Epithelial cell of prostate (primary cell): ENCODE measurements at places on chromosomes 6 and 20.

- no peak for DNase-seq
Observed at GRCh38 chr6:169445661-169446581, 192.3 kb upstream of the THBS2 start.

- no peak for DNase-seq
Observed at GRCh38 chr20:62342910-62343309, 24.2 kb downstream of the LAMA5 start.

DNA sequence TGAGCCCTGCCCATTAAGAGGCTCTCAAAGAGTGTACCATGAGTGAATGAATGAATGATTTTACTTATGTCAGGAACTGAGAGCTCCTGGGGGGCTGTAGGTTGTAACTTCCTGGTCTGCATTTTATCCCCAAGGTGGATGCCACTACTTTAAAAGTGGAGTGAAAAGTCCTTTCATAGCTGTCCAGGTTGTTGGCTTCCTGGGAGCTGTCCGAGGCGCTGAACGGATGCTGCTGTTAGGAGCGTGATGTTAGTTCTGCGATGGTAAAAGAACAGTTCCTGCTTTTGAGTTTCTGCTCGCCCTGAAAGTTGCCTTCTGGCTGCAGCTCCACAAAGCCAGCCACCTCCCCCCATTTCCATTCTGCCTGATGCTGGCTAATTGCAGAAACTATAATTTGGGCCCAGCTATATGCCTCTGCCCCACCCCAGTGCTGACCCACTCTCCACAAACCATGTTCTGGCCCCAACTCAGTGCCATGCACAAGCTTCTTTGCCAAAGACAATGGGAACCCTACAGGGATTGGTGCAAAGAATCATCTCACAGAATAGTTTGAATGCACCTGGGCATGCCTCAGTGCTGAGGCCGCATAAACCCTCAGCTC, 330.9 kb upstream of the CDH4 start:
- DNase-seq = no peak

DNA sequence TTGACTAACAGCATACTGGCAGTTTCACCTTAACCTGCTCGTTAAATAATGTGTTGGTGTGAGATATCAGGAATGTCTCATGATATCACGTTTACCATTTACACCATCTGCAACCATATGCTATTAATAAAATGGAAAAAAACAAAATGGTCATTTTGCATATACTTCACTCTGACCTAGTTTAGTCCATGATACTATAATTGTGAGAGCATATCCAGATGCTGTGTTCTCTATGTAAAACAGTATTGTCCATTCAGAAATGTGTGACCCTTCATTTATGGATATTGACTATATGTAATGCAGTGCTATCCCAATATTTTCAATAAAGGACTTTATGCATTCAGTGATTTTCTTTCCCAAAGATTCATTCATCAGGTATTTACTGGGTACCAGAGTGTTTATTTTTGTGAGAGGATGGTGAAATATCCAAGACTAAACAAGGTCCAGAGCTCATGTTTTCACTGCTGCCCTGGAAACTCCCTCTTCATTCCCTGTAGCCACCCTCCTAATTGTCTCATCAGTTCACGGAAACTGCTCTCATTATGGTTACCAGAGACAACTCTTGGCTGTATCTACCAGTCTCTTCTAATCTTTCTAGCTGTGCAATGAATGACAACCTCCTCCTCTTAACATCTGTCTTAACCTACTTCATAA, 25.7 kb upstream of the HINT3 start:
- DNase-seq = no peak

GRCh38 chr20:38892091-38892981, 33.9 kb upstream of the FAM83D start:
- no peak for DNase-seq

GRCh38 chr20:47708140-47708807, 77.0 kb downstream of the SULF2 start:
- DNase-seq = no peak

- no peak for DNase-seq
Observed at GRCh38 chr20:5100684-5101347, 18.9 kb downstream of the PCNA start.

GRCh38 chr6:143260857-143261256, 189.6 kb downstream of the ADAT2 start:
- peak; percentile 18 for DNase-seq

GRCh38 chr6:169188475-169188874, 65.2 kb downstream of the THBS2 start:
- peak; percentile 31 for DNase-seq

DNA sequence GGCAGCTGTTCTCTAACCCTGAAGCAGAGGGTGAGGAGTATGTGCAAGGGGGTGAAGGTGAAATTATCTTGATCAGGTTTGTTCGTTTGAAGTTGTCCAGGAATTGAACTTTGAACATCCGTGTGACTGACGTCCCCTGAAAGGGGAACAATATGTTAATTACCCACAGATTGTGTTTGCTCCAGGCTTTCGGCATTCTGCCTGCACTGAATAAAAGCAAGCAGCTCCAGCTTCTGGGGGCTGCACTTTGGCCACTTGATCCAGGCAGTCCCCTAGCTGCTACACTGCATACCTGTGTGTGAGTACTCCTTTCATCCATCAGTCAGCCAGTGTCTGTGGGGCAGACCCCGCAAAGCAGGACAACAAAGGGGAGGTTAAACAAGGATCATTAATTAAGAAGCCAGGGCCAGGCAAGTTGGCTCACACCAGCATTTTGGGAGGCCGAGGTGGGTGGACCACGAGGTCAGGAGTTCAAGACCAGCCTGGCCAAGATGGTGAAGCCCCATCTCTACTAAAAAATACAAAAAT, 104.8 kb upstream of the BTN3A2 start:
- no peak for DNase-seq

- no peak for DNase-seq
Observed at GRCh38 chr6:33783781-33784520, 5.0 kb downstream of the LEMD2 start.

DNA sequence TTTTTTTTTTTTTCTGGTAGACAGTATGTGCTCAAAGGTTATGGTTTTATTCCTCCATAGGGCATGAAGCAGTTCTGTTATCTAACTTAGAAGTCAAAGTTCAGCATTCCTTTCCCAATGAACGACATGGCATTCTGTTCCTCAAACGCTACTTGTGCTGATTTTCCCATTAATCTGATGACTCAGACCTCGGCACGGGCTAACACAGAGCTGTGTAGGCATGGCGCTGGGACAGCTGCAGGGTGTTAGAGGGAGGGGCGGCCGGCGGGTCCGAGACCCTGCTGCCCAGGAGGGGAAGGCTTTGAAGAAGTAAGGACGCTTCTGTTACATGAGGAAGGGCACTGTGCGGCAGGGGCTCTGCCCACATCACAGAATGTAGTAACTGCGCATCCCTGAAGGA, 93.6 kb upstream of the AGPAT4 start:
- DNase-seq = no peak
